AG09309 (cell line): ENCODE measurements at places on chromosomes 16 and 17.

DNA sequence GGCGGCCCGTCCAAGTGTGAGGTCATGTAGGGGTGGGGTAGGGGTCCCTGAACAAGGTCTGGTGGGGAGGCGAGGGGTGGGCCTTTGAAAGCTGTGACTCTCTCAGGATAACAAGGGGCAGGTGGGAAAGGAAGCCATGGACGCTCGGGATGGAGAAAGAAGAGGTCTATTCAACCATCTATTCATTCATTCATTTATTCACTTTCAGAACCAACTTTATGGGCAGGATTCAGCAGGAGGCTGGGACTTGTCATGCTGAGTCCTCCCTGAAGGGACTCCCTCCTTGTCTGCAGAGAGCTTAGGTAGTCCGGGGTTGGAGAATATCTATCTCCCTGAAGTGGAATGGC lies 8.6 kb upstream of the CD300A start:
- DNase-seq, result no peak

DNA sequence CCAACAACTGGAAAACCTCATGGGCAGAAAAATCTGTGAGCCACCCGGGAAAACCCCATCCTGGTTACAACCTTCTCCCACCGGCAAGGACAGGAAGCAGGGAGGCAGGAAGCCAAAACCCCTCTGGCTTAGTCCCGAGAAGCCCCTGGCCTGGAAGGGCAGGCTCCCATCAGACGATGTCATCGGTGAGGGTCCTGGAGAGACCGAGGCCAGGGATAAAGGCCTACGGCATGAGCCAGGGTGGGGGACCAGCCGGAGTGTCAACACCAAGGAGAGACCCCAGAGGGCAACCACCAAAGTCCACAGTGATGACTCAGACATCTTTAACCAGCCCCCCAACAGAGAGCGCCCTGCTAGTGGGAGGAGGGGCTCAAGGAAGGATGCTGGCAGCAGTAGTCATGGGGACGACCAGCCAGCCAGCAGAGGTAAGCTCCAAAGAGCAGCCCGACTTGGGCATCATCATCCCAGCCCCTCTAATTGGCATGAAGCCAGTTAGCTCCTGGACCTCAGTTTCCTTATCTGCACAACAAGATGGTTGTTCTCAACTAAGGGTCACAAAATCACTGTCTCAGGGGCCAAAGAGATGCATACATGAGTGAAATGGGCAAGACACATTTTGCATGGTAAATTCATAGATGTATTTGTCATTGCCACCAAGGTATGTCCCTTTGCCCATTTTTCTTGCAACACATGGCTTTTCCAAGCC lies 190.7 kb downstream of the KATNIP start:
- DNase-seq, result no peak

DNA sequence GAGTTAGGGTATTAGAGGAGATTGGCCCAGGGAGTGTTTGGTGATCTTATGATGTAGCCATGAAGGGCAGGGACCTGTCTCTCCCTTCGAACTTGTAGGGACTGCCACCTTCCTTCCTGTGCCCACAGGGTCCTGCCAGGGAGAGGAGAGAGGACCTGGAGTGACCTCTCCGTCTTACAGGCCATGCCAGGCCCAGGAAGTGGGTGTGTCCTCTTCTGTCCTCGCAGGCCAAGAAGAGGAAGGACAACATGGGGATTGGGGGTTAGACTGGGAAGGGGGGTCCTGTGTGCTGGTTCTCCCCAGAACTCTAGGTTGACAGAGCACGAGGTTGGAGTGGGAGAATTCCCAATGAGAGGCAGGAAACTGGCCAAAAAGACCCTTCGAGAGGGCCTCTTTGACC lies 43.4 kb upstream of the TAC4 start:
- no peak for DNase-seq

DNA sequence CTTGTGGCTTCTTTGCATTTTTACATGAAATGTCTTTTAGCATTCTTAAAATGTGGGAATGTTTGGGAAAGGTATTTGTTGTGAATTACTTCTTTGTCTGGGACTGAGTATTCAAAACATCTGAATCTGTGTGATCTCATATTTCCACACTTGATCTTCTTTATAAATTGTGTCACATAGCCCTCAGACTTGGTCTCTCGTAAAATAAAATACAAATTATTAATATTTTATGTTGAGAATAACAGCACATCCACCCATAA lies 81.9 kb downstream of the TUBD1 start:
- no peak for DNase-seq

GRCh38 chr17:65660947-65661346 lies 99.5 kb upstream of the AXIN2 start:
- no peak for DNase-seq

DNA sequence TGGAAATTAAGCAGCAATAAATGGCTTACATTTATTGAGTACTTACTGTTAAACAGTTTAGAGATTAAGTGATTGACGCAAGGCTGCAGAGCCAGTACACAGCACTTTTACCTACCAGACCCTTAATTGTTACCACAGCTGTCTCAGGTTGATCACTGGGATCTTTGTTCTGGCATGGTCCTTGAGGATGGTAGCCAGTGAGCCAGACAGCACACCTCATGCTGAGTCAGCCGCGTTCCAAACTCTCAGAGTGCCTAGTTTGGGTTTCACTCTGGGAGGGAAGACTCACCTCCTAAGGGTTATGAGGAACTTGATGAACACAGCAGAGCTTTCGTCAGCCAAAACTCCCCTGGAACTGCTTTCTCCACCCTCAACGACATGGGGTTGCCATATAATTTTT lies 20.4 kb downstream of the CDH3 start:
- no peak for DNase-seq

- no peak for DNase-seq
Measured at GRCh38 chr16:55333684-55334083, 9.7 kb downstream of the IRX6 start.

DNA sequence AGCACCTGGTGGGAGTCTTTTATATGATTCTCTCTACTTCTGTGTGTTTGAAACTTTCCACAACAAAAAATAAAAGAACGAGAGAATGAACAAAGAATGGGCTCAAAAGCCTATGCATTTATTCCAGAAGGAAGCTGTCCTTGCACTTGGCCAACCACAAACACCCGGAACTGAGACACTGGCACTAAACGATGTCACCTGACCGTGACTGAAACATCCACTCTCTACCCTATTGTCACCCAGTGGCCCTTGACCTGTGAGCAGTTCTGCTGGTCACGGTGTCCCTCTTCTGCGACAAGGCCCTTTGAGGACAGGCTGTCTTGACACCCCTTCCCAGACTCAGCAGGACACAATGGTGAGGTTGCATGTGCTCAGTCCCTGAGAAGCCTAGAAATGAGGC lies 56.6 kb downstream of the TEKT5 start:
- no peak for DNase-seq

- DNase-seq, result no peak
Measured at GRCh38 chr16:82340531-82340930, 170.5 kb upstream of the MPHOSPH6 start.

DNA sequence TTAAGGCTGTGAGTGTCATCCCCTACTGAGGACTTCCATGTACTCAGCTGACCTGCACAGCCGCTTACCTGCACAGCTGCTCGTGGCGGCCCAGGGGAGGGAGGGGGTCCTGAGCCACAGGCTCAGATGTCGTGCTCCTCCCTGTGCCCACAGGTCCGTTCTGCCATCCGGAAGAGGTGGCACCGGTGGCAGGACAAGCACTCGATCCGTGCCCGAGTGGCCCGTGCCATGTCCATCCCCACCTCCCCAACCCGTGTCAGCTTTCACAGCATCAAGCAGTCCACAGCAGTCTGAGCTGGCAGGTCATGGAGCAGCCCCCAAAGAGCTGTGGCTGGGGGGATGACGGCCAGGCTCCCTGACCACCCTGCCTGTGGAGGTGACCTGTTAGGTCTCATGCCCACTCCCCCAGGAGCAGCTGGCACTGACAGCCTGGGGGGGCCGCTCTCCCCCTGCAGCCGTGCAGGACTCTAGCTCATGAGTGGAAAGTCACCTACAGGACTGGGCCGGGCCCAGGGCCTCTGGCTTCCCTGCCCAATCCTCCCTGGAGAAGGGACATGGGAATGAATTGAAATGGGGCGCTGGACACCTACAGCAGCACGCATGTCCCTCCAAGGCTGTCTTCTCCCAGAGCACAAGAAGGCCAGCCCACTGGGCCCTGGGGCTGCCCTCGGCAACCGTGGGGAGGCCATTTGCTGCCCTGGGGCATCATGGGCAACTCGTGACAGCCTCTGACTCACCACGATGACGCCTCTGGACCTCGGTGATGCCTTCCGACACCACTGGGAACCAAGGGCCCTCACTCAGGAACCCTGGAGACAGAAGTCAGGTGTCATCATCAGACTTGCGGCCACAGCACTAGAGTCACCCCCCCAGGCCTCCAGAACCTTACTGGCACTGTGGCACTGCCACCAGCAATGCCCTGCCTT lies 9.9 kb upstream of the SPPL2C start:
- no peak for DNase-seq

GRCh38 chr17:7437950-7438614 lies 1.2 kb upstream of the FGF11 start:
- no peak for DNase-seq

DNA sequence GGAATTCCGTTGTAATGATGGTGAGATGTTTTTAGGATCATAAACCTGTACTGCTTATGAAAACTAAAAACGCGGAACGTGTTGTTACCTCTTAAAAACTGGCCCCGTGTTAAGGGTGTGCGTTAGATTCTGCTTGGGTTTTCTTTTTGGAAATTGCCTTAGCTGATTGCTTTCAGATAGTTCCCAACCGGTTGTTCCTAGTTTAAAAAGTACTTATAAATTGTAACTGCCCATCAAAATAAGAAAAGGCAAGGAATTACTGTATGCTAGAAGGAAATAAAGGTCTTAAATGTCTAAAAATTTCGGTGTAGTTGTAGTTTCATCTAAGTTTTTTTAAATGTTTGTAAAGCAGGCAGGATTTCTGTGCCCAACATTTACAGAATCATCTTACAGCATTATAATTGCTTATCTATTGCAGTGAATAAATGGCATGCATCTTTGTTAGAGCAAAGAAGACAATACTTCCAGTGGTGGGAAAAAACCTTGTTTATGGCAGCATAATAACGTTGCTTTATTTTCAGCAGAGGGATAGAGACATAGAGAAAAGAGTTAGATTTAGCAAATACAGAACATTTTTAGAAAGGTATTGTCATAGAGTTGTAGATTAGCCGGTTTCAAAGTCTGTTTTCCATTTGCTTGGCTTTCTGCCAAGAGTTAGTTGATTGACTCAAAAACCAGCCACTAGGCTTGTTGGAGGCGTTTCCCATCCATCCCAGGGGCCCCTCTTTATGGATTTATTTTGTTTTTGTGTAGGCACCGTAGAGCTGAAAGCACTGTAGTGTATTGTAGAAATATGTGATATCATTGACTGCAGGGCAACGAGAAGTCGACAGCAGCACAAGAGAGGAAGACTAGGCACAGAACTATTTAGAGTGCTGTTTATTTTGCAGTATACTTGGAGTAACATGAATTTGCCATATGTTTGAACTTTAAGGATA lies 1.7 kb downstream of the PPM1D start:
- DNase-seq, result peak; percentile 32

DNA sequence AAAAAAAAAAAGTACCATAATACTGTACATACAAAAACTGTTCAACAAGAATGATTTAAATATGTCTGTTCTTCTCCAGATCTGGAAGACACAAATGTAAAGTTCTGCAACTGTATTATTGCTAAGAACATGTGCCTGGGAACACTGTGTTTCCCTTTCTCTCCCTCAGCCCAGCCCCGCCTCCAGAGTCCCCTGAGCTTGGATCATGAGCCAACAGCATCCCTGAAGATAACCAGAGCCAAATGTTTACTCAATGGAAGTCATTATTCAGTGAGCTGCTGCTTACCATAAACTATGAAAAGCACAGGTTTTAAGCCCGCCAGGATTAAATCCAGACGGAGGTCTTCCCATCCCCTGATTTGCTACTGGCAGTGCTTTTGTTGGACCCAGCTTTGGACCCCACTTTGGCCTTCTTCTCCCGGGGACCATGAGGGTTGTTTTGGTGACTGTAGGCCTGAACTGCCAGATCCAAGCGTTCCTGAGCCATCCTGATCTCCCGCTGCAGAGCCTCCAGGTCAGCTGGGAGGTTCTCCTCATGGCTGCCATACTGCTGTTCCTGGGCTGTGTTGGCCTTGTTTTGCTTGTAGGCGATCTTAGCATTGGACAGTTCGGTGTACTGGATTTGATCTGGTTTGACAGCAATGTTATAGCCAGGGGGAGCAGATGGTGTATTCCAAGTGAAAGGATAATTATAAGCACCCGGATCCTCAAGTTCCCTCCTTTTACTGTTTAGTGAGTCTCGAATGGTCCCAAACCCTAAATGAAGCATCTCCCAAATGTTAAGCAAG lies 25.6 kb downstream of the GJC1 start:
- no peak for DNase-seq

- no peak for DNase-seq
Measured at GRCh38 chr16:68369697-68370580, 59.1 kb downstream of the PRMT7 start.

GRCh38 chr17:2691965-2692780 lies 19.4 kb downstream of the CLUH start:
- DNase-seq, result no peak

DNA sequence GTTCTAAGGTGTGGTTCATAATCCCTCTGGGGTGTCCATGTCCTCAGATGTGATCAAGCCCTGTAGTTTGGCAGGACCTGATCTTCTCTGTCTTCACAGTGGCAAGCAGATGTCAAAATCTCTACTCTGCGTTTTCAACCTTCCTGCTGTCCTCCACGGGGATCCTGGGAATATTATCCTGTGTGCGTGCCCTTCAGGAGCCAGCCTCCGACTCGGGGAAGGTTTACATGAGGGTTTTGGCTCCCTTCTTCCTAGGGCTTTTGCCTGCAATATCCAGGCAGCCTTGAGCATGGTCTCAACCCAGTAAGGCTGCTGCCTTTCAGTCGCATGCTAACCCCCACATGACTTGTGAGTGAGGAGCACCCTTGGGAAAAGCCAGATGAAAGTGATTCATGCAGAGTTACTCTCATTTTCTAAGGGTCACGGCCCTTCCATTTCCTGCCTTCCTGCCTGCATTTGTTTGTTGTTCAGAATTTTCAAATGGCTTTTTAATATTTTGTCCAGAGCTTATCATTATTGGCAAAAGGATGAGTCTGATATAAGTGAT lies 202.2 kb upstream of the CHMP6 start:
- peak; percentile 66 for DNase-seq

GRCh38 chr17:44636562-44636961 lies 19.7 kb upstream of the MEIOC start:
- DNase-seq, result peak; percentile 45

DNA sequence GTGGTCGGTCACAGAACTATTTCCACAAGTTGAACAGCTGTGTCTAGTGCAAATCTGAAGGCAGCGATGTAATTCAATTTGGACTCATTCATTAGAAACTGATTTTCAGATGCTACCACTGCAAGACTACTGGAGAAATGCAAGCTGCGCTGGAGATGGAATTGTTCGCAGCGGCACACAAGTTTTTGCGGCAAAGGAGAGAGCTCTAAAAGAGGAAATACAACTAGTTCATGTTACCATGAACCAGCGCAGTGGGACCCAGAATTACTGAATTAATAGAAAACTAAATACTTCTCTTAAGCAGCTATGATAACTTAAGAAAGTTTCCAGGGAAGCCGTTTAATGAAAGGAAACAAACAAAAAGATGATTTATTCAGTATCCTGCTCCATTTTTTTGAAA lies 1.9 kb downstream of the CREBBP start:
- DNase-seq, result no peak
